ENCODE measurements at places on chromosomes 12 and 14. TPM values are rescaled to one million over a fixed set of nuclear protein-coding genes. Genes with fewer than 3 reads are reported as not detected.

KRT6A gene
- not detected for total RNA-seq

- DNase-seq, result no peak
Observed at GRCh38 chr14:62956413-62956812, 88.8 kb downstream of the KCNH5 start.

- DNase-seq, result no peak
Observed at GRCh38 chr12:54075974-54076373, 22.3 kb downstream of the HOXC4 start.

DNA sequence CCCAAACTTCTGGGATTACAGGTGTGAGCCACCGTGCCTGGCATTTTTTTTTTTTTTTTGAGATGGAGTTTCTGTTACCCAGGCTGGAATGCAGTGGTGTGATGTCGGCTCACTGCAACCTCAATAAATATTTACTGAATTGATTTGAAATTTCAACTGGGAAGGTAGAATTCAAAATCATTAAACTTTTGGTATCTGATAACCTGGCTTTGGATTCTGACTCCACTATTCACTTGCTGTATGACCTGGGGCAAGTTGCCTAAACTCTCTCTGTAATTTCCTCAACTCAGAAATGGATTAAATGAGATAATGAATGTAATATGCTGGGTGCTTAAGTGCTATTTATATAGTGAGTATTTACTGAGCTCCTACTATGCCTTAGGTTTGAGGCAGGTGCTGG is 8.7 kb upstream of the METAP2 start:
- no peak for DNase-seq

GRCh38 chr14:76117789-76118484 is 33.8 kb upstream of the GPATCH2L start:
- DNase-seq, result no peak

CATSPERB gene
- not detected for total RNA-seq
